ENCODE measurements at places on chromosomes 6 and 20. TPM values are rescaled to one million over a fixed set of nuclear protein-coding genes. Genes with fewer than 3 reads are reported as not detected.

FAM217A gene
- polyA plus RNA-seq = not detected

ZNF76 gene
- polyA plus RNA-seq = 35.8 TPM

PAQR8 gene
- polyA plus RNA-seq = 3.0 TPM

COX4I2 gene
- polyA plus RNA-seq = 29.5 TPM

IL17F gene
- not detected for polyA plus RNA-seq

SPAG4 gene
- 6.7 TPM for polyA plus RNA-seq

CASS4 gene
- 0.34 TPM for polyA plus RNA-seq

KHDC3L gene
- polyA plus RNA-seq = not detected

FBXO9 gene
- polyA plus RNA-seq = 33.8 TPM

MUC22 gene
- polyA plus RNA-seq = 0.14 TPM

FOXA2 gene
- polyA plus RNA-seq = not detected

All from right cardiac atrium (tissue), 5 donors.